ENCODE measurements at places on chromosomes 12 and 14. TPM values are rescaled to one million over a fixed set of nuclear protein-coding genes. Genes with fewer than 3 reads are reported as not detected.

- no peaks in the 10 kb centered on the region for H3K27me3 ChIP-seq
- no peaks in the 10 kb centered on the region for H3K4me1 ChIP-seq
- no peak overlapping the region for H3K4me3 ChIP-seq
- no peak overlapping the region for H3K27ac ChIP-seq
- no peaks in the 10 kb centered on the region for H3K36me3 ChIP-seq
- DNase-seq, result no peak
These were observed 306.1 kb downstream of the KCNC2 start for GRCh38 chr12:74903522-74903921.

- no peak overlapping the region for H3K4me3 ChIP-seq
- no peaks in the 10 kb centered on the region for H3K4me1 ChIP-seq
- no peaks in the 10 kb centered on the region for H3K27me3 ChIP-seq
These were observed 7.6 kb upstream of the E2F7 start for GRCh38 chr12:77072833-77073495.

DNA sequence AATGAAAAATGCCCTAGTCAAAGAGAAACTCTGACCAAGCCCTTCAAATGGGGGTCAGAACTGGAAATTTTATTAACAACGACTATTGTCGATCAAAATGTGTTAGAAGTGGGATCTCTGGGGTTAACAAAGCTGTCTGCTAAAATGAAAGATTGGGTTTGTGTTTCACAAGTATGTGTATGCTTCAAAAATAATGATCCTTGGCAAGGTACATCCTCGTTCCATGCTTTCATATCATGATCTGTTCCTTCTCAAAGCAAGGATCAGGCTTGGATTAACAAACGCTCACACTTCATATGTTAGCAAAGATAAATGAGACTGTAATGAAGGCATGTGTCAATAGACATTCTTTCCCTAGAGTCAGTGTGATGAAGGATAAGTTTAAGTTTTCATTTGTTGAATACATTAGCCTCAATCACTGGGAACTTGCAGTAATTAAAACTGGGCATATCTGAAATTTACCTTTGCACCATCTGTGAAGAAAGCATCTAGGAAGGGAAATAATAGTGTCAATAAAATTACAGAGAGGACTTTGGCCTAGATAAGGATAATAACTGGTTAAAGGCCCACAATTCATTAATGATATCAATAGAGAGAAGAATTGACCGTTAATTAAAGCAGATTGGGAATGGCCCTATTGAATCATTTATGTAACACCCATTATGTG, 91.8 kb downstream of the RIN3 start:
- H3K27me3 ChIP-seq, result no peaks in the 10 kb centered on the region
- no peak overlapping the region for H3K4me3 ChIP-seq
- H3K4me1 ChIP-seq, result peaks cover 15% of the 10 kb centered on the region

DNA sequence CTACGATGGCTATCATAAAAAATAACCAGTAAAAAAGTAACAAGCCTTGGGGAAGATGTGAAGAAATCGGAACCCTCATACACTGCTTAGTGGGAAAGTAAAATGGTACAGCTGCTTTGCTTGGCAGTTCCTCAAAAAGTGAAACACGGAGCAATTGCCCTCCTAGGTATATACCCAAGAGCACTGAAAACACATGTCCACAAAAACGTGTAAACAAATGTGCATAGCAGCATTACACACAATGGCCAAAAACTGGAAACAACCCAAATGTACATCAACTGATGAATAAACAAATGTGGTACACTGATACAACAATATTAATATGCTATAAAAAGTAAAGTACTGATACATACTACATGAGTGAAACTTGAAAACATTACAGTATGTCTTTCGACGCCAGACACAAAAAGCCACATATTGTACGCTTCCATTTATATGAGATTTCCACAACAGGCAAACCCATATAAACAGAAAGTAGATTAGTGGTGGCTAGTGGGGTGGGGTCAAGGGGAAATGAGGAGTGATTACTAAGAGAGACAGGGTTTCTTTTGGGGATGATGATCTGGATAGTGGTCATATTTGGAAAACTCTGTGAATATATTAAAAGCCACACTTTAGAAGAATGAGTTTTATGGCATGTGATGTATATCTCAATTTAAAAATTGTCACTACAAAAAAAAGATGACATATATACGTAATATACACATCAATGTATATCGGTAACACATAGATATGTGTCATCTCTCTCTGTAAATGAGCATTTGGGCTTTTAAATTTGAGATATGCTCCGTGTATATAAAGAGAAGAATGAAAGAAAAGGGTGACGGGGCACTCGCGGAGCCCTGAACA, 996 bp downstream of the SLC41A2 start:
- no peaks in the 10 kb centered on the region for H3K36me3 ChIP-seq
- H3K27me3 ChIP-seq, result no peaks in the 10 kb centered on the region
- H3K4me1 ChIP-seq, result peaks cover 34% of the 10 kb centered on the region

DNA sequence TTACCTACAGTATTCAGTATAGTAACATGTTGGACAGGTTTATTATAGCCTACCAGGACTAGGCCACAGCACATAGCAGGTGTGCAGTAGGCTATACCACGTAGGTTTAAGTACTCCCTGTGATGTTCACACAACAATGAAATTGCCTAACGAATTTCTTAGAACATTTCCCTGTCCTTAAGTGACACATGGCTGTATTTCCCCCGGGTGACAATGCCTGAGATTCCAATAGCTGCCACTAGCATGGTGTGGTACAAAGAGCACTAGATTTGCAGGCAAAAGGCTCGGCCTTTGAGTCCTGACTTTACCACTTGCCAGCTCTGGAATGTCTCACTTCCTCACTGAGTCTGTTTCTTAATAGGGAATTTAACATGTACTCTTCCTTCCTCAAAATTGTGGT, 19.7 kb downstream of the PTPN21 start:
- H3K36me3 ChIP-seq, result no peaks in the 10 kb centered on the region
- peak overlapping the region; percentile 87 for H3K27ac ChIP-seq
- H3K27me3 ChIP-seq, result no peaks in the 10 kb centered on the region
- peaks cover 10% of the 10 kb centered on the region for H3K4me1 ChIP-seq

DNA sequence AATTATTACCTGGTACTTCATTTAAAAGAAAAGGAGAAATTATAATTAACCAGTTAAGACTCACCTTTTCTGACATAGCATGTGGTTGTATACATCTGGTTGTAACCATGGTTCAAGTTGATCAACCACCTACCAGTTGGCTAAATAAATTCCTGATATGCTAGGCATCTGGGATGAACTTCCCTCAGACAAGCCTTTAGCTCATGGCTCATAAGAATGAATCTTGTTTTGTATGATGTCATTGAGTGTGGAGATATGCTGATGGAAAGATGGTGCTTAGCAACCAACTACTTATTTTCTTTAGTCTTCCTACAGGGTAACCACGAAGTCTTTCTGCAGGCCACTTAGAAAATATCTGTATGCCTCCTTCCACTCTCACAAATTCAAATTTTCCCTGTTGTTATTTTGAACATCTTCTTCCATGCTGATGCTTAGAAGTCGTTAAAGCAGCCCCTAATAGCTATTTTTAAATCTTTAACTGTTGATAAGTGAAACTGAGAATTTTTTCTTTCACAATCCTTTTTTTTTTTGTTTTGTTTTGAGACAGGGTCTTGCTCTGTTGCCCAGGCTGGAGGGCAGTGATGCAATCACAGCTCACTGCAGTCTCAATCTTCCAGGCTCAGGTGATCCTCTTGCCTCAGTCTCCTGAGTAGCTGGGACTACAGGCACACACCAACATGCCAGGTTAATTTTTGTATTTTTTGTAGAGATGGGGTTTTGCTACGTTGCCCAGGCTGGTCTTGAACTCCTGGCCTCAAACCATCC, 51.9 kb upstream of the PTHLH start:
- H3K4me3 ChIP-seq, result no peak overlapping the region
- H3K4me1 ChIP-seq, result no peaks in the 10 kb centered on the region
- no peak overlapping the region for H3K27ac ChIP-seq
- H3K36me3 ChIP-seq, result no peaks in the 10 kb centered on the region
- no peaks in the 10 kb centered on the region for H3K27me3 ChIP-seq

DNA sequence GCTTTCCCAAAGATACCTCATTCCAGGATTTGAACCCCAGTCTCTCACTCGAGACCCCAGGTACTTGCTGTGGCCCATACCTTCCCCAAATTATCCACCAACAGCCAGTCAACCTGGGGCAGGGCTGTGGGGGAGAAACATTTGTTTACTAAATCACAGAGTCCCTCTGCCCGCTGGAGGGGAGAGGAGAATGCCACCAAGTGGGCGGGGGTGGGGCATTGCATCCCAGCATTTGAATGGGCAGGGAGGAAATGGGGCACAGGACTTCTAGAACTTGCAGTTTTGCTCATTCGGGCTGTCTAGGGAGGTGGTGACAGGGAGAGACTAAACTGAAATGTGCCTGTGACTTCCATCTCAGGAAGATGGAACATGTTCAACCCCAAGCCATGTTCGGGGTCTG, 10.9 kb upstream of the SERPINA9 start:
- no peak overlapping the region for H3K4me3 ChIP-seq
- no peak for DNase-seq
- peaks cover 7% of the 10 kb centered on the region for H3K4me1 ChIP-seq
- H3K36me3 ChIP-seq, result no peaks in the 10 kb centered on the region

DNA sequence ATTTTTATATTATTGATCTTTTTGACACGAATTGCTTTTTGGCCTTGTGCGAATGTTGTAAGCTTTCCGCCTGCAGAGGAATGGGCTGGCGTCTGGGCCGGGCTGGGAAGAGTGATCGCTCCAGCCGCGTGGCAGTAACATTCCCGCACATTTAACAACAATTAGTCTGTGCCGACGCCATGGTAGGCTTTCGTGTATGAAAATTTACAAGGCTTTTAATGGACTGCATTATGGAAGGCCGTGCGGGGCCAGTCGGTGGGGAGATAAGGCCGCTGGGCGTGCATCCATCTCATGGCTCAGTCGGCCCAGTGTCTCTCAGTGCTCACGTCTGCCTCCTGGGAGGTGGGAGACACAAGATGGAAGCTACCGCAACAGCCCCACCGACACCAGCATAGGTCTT, 142.2 kb downstream of the PHETA1 start:
- H3K27me3 ChIP-seq, result no peaks in the 10 kb centered on the region
- H3K36me3 ChIP-seq, result no peaks in the 10 kb centered on the region
- no peak overlapping the region for H3K27ac ChIP-seq
- no peak overlapping the region for H3K4me3 ChIP-seq
- DNase-seq, result no peak
- no peaks in the 10 kb centered on the region for H3K4me1 ChIP-seq

DNA sequence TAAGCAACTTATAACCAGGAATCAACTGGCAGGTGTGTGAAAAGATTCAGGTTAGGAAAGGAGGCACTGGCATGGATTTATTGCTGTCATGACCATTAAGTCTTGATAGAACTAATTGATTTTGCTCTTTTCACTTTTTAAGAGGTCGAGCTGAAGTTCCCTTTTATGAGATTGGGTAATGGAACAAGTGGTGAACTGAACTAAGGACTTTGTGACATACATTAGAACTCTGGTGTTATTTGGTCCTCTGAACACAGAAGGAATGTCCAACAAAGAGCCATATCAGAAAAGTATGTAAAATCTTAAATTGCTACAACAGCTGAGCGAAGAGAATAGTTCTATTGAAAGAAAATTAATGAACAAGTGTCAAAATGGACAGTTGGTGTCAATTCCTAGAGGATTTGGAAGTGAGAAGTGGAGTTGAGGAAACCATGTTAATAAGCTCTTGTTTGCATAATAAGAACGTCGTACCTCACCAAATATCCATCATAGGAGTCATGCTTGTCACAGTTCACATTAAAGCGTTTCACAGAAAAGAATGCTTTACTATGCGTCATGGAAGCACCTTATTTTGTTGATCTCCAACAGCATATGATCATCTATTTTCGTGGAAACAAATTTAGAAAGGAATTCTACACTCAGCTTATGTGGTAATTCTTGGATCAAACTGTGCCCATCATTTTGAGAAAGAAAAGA, 8.4 kb upstream of the MYF6 start:
- H3K4me1 ChIP-seq, result no peaks in the 10 kb centered on the region
- no peak for DNase-seq
- H3K27me3 ChIP-seq, result no peaks in the 10 kb centered on the region
- H3K36me3 ChIP-seq, result no peaks in the 10 kb centered on the region

- H3K4me3 ChIP-seq, result no peak overlapping the region
- H3K4me1 ChIP-seq, result no peaks in the 10 kb centered on the region
- H3K36me3 ChIP-seq, result no peaks in the 10 kb centered on the region
- H3K27me3 ChIP-seq, result no peaks in the 10 kb centered on the region
These were observed 51.0 kb downstream of the PPM1A start for GRCh38 chr14:60300019-60300418.

- peaks cover 22% of the 10 kb centered on the region for H3K4me1 ChIP-seq
- no peaks in the 10 kb centered on the region for H3K36me3 ChIP-seq
- peak; percentile 69 for DNase-seq
- peak overlapping the region; percentile 39 for H3K27ac ChIP-seq
- no peaks in the 10 kb centered on the region for H3K27me3 ChIP-seq
These were observed 2.9 kb downstream of the SLC15A4 start for GRCh38 chr12:128820723-128821432.

DNA sequence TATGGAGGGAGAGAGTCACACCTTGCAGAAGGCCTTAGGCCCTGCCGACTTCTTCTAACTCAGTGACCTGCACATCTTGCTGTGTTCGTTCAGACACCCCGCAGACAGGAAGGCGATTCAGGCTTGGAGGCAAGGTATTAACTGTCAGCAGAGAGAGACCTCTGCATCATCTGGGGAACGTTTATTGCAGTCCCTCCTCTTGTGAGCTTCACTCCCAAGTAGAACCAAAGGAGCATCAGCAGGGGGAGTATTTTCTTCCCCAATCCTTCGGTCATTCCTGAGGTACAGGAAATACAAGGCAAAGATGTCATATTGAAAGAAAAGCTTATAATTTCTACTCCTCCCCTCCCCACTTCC, 217.9 kb downstream of the CRADD start:
- DNase-seq, result no peak
- H3K4me1 ChIP-seq, result peaks cover 15% of the 10 kb centered on the region
- H3K27ac ChIP-seq, result peak overlapping the region; percentile 67
- H3K4me3 ChIP-seq, result no peak overlapping the region
- no peaks in the 10 kb centered on the region for H3K27me3 ChIP-seq
- H3K36me3 ChIP-seq, result no peaks in the 10 kb centered on the region

EIF2B1 gene
- 111 TPM for total RNA-seq

PLEKHD1 gene
- total RNA-seq, result 0.16 TPM

ARHGEF40 gene
- 138 TPM for total RNA-seq

CHPT1 gene
- total RNA-seq, result 215 TPM

HNRNPC gene
- total RNA-seq, result 192 TPM
